ENCODE measurements at places on chromosomes 2 and 18.

DNA sequence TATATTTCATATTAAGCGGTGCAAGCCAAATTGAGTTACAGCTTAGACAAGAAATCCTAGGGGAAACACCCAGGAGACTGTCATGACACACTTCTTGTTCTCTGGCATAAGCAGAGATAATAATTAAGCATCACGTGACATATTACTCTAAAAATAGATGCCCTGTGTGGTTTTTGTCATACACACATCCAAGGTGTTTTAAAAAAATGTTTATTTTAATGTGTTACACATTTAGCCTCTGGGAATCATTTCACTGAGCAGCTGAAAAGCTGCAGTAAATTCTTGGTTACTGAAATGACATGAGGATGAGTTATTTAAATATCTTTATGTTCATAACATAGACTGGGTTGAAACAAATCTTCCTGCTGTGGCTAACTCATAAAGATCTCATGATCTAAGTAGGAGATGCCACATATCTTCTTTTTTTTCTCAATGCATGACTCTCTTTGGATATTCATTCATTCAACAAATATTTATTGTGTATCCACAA lies 38.0 kb upstream of the ERMN start:
- DNase-seq, result peak; percentile 79

DNA sequence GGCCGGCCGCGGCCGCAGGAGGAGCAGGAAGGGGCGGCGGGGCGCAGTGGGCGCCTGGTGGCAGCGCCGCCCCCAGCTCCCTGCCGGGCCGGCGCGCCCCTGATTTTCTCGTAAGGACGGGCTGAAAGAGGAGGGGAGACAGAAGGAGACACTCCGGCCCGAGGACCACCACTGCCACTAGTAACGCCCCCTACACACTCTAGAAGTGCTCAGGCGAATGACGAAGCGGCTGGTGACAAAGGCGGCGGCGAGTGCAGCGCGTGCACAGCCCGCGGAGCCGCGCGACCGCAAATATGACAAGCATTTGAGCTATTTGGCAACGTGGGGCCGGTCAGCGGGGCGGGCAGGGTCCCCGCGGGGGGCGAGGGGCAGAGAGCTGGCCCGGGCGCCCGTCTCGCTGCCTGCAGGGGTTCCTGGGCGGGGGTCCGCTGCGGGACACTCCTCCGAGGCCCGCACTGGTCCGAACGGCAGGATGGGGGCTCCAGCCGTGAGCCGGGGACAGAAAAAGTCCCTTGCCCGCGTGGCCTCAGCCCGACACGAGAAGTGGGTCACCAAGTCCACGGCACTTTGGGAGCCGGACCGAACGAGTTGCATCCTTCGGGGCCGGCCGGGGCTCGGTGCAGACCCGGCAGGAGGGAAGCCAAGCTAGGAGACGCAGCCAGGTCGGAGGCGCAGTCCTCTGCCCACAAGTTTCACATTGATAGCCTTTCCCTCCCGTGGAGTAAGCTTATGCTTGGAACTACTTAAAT lies 524 bp upstream of the SERTAD2 start:
- DNase-seq, result peak; percentile 95

GRCh38 chr2:98093611-98094010 lies 6.6 kb downstream of the VWA3B start:
- DNase-seq, result no peak

DNA sequence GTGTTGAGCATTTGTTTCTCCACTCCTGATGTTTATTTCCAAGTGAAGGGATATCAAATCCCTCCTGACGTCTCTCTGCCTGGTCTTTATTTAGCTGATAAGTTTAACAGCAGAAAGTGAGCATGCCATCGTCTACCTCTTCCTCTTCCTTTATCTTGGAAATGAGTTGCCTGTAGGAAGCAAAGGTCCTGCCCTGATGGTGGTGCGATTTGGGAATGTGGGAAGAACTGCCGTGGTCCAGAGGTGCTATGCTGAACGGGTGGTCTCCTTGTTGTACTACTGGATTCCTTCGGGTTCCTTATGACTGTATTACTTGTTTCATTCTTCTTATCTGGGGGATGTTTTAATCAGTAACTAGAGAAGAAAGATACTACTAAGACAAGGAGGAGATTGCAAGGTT lies 217.5 kb downstream of the PMAIP1 start:
- no peak for DNase-seq

DNA sequence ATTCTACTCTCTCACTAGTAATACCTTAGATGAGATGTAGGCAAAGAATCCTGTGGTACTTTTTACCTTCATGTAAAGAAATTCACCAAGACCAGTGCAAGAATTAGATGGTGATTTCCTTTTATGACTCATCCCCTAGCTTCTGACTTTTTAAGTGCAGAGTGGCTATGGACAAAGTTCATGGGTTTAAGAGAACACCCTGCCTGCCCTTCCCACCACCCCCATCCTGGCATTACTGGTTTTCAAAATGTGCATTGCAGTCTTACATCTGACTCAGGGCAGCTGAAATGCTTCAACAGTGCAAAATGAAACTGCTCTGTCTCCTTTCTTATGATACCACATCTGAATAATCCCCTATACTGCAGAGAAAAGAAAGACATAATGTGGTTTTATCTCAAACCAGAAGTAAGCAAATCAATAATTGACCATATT lies 22.6 kb downstream of the MAIP1 start:
- DNase-seq, result peak; percentile 60

GRCh38 chr2:37560241-37560848 lies 111.1 kb downstream of the CDC42EP3 start:
- DNase-seq, result no peak

- DNase-seq, result peak; percentile 22
Observed at GRCh38 chr2:199197448-199197847, 260.3 kb downstream of the SATB2 start.

GRCh38 chr2:119174993-119175347 lies 16.4 kb upstream of the C1QL2 start:
- DNase-seq, result no peak

GRCh38 chr2:212939777-212940531 lies 211.5 kb downstream of the IKZF2 start:
- no peak for DNase-seq

GRCh38 chr2:78251708-78252107 lies 729.5 kb upstream of the LRRTM4 start:
- no peak for DNase-seq

GRCh38 chr18:62165583-62165982 lies 21.3 kb downstream of the PIGN start:
- no peak for DNase-seq

DNA sequence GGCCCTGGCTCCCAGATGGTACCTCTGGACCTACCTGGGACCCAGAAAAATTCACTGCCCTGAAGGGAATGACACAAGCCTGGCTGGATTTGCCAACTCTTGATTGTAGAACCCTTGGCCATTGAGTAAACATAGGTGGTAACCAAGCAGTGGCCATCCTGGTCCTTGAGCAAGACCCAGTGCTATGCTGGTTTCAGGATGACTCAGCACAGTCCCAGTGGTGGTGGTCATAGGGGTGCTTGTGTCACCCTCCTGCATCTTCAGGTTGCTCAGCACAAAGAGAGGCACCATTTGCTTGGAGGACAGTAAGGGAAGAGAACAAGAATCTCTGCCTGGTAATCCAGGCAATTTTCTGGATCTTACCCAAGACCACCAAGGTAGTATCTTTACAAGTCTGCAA lies 52.9 kb downstream of the UPP2 start:
- DNase-seq, result no peak

DNA sequence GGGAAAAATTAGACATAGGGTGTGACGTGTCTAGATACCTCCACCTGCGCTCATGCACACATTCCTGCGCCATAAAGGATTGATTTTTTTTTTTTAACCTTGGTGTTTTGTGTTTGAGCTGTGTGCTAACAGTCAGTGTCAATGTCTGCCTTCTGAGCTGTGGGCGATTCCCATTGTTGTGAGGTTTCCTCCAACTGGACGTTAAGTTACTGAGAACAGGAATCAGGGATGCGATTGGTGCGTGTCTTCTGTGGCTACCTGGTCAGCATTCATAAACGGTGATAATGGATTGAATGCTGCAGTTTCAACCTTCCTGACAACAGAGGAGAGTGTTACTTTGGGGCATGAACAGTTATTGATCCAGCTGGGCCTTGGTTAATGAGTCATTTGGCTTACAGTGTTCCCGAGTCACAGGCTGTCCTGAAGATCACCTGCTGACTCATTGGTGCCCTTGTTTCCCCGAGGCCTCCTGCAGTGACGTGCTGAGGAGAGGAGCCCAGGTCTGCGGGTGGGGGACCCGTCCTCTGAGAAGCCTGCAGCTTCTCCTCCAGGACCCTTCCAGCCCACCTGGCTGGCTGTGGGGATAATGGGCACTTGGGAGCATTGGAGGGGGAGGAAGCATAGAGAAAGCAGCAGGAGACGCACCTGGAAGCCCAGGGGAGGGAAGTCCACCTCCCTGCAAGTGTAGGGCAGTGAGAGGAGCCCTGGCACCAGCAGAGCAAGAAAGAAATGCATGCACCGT lies 25.8 kb upstream of the CABYR start:
- peak; percentile 27 for DNase-seq

DNA sequence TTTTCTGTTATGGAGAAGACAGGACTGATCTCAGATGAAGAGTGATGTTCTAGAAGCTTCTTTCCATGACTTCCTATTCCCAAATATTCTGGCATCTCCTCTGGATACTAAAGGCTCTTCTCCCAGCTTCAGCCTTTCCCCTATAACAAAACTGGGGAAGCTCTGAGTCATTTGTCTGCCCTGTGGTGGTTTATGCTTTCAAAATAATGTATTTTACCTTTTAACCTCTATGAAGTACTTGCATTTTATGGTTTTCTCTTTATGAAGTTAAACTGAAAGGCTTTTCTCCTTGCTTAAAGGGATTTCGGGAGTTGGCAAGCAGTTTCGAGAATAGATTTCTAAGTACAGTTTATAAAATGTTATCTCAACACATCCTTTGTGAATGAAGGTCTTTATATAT lies 104.4 kb downstream of the TANC1 start:
- peak; percentile 79 for DNase-seq

DNA sequence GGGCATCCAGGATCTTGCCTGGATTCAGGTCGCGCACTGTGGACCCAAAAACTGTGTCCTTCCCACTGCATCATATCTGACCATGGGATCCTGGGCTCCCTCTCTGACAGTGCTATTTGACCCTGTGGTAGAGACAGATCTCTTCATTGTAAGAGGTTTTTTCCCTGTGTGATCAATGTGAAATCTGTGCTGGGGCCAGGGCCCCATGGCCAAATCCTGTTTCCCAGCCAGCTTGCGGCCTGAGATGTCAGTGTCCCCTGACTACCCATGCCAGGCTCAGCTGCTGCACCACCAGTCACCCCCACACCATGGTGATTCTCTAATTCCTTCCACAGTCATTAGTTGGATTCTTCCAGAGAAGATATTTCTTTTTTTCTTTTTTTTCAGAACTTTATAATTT lies 3.5 kb downstream of the PRLH start:
- DNase-seq, result no peak

- no peak for DNase-seq
Observed at GRCh38 chr18:67621906-67622305, 105.4 kb upstream of the DSEL start.

GRCh38 chr2:12797815-12798214 lies 81.1 kb downstream of the TRIB2 start:
- peak; percentile 74 for DNase-seq

- DNase-seq, result no peak
Observed at GRCh38 chr2:74249406-74250122, 51.1 kb downstream of the MTHFD2 start.

GRCh38 chr2:88608184-88608583 lies 19.1 kb downstream of the EIF2AK3 start:
- no peak for DNase-seq

- DNase-seq, result peak; percentile 48
Observed at GRCh38 chr2:101124643-101125366, 26.4 kb downstream of the TBC1D8 start.

DNA sequence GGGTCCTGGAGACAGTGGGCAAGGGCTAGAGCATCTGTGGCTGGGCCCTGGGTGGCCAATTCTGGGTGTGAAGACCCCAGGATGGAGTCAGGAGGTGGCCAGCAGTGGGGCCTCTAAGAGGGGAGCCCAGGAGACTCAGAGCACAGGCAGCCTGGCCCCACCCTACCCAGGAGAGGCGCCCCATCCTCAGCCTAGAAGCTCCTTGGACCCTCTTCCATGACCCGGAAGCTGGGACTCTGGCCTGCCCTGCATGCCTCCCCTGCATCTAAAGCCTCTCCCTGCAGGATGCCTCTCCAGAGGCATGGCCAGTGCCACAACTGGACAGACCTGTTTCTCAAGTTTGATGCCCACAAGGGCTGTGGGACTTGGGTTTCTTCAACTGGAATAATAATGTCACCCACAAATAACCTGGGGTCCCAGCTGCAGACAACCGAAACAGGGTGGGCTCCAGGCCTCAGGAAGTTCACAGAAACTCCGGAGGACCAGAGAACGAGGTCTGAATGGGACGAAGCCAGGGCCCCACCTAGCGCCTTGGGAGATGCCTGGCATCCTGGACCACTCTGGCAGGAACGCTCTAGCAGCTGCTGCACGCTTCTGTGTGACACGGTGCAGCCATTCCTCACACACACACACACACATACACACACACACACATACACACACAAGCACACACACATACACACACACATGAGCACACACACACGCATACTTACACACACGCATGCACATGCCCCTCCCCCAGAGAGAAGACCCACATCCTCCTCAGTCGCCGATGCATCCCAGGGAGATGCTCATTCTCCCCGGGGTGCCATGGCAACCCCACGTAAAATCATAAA lies 16.4 kb downstream of the KCNIP3 start:
- no peak for DNase-seq
